H9 (cell line): ENCODE measurements at places on chromosomes 7 and 10.

- no peak for DNase-seq
These were observed 370.6 kb downstream of the PARD3 start for GRCh38 chr10:34444223-34445183.

DNA sequence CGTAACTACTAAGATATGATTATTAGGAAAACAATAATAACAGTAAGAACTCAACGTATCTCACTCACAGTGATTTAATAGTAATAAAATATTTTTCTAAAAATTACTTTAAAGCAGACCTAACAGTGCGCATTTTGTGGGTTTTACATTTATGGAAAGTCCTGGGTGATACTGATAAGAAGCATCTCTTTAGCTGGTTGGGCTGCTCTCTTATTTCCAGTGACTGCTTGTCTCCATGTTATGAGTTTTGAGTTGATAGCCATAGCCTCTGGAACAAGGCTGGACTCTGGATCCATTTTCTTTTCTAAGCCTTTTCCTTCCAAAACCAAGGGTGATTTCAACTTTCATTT, 29.5 kb upstream of the INHBA start:
- no peak for DNase-seq

- no peak for DNase-seq
These were observed 69.6 kb upstream of the ADO start for GRCh38 chr10:62734781-62735463.

- DNase-seq: no peak
These were observed 23.3 kb upstream of the PDGFA start for GRCh38 chr7:542713-543500.

- DNase-seq: no peak
These were observed 134.0 kb upstream of the SEMA3D start for GRCh38 chr7:85320699-85321476.

DNA sequence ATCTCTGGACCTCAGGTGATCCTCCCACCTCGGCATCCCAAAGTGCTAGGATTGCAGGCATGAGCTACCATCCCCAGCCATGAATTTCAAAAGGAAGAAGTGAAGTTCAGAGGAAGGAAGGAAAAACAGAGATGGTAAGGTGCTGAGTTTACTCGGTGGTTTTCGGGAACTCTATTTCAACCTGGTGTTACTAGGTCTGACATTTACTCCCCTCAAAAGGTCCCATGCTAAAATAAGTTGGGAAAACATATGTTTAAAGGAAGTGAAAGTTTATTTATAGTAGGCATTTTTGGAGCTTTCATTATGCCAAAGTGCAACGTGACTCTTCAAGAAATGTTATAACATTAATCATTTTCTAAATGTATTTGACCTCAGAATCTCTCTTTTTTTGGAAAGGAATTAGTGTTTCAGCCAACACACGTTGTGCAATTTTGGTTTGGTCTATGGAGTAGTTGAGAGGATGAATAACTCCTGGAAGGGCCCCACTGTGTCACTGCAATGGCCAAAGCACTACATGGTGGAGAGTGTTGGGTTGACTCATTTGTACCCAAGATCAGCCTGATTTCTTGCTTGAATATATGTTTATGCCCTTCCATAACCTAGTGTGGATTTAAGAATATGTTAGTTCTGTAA, 114.7 kb upstream of the FAM171A1 start:
- no peak for DNase-seq

DNA sequence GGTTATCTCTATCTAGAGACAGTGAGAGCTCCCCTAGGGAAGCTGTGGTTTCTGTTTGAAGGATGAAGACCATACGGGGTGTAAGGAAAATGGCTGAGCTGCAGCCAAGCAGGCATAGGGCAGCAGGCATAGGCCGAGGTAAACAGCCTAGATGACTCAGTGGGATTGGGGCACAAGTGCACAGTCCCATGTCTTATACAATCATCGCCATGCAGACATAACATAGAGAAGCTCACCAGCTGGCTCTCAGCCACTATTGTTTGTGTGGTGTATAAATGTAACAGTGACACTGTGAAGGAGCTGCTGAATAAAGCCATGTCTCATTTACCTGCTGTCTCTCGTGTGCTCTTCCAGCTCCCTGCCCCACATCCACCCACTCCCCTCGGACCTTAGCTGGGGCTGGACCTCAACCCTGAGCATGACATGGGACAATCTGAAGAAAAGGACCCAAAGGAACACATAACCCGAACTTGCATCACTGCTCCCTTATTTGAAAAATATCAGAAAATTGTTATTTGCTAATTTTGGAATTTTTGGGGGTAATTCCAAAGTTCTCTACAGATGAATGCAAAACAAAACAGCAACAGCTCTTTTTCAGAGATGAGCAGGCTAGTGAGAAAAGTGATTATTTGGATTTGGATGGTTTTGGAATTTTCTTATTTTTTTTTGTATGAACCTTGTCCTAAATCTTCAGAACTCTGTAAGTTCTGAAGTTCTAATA, 582.7 kb downstream of the REEP3 start:
- DNase-seq: no peak

DNA sequence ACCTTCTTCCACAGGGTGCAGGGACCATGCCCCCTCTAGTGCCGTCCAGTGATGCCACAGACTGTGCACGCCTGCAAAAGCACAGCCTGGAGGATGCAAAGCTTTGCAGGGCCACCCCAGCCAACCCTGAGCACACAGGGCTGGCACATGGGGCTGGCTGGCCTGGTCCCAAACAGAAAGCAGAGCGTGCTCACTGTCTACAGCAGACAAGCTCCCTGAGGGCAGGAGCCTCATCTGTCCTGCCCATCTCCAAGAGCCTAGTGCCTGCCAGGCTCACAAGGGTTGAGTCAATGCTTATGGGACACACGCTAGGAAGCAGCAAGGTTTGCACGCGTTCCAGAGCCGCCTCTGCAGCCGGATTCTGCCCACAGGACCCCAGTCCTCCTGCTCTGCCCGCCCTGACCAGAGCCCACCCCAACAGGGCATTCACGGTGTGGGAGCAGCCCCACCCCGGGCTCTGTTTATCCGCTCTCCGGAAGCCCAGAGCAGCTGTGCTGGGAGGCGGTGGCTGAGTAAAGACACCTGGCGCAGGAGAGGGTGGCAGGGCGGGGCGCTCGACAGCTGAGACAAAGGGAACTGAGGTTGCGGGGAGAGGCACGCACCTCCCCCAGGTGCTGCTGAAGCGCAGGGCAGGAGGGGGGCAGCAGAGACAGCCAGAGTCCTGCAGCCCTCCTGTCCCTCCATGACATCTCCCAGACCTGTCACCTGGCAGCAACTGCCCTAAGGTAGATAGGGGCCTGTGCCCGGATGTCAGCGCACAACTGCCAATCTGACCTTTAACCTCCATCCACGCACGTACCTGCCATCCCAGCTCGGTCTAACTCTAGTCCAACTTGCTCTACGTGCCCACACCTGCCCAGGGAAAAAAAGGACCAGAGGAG, 4.3 kb downstream of the KCNH2 start:
- peak; percentile 73 for DNase-seq

GRCh38 chr7:102310414-102310815, 23.7 kb downstream of the SH2B2 start:
- no peak for DNase-seq

DNA sequence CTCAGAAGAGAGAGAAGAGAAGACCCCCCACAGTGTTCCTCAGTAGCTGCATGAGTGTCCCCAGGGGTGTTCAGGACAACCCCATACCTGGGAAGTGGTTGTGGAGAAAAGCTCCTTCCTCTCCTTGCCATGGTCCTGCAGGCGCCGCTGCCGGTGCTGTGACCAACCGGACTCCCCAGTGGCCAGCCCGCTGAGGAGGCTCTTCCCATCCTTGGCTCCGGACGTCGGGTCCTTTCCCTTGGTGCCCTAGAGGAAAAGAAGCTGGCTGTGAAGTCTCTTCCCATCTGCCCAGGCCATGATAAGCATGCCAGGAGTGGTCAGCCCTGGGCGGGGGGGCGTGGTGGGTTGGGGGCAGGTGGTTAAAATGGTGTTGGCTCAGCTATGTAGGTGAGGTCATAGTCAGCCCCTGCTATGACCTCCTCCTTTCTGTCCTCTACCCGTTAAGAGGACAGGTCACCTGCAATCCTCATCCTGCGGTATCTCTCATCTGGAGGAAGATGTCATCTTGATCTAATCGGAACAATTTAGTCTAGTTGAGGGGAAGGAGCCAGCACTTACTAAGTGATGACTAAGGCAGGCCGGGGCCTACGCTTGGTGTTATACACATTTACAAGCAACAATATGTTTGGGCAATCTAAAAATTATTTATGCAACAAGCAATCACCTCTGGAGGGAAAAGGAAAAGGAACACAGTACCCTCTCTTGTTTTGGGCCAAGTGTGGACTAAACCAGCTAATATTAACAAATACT, 13.2 kb downstream of the WDR91 start:
- DNase-seq: no peak

- DNase-seq: no peak
These were observed 46.6 kb upstream of the MKX start for GRCh38 chr10:27792216-27792615.

DNA sequence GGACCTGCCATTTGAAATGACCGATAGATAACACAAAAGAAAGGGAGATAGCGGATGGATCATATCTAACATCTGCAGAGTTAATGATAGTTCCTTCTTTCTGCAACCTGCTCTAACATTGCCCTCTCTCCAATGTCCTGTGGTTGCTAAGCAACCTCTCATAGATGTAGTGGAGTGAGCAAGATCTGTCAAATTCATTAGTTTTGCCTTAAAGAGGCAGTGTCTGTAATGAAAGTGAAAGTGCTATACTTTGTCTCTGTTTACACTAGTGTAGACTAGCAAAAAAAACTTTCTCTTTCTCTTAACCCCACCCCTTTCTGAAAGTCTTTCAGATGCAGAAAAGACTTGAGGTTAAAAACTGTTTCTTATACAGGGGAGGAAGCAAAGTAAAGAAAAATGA, 1196.9 kb downstream of the SORCS3 start:
- no peak for DNase-seq

DNA sequence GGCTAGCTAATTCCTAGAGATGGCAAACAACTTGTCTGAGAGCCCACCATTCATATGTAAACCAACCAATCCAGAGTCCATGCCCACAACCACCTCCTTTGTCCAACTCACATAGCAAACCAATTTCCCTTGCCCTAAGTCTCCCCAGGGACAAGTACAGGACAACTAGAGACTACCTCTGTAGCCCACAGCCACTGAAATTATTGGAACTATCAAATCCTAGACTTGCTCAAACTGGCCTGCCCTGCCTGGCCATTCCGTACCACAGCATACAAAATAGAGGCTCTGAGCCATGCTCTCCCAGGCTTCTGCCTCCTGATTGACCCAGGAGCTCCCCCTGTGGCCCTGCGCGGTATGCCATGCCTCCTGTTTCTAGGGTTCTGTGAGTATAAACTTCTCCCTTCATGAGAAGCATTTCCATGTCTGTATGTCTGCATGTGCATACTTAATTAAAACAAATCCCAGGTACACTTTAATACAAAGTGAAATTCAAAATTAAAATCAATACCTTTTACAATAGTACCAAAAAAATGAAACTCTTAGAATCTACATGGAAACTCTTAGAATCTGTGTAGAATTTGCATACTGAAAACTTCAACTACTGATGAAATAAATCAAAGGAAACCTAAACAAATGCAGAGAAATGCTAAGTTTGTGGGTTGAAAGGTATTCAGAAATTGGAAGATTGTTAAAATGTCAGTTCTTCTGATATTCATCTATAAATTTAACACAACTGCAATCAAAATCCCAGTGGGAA, 4.0 kb upstream of the HECW1 start:
- peak; percentile 88 for DNase-seq

- no peak for DNase-seq
These were observed 68.8 kb downstream of the OSBPL3 start for GRCh38 chr7:24911213-24911603.

DNA sequence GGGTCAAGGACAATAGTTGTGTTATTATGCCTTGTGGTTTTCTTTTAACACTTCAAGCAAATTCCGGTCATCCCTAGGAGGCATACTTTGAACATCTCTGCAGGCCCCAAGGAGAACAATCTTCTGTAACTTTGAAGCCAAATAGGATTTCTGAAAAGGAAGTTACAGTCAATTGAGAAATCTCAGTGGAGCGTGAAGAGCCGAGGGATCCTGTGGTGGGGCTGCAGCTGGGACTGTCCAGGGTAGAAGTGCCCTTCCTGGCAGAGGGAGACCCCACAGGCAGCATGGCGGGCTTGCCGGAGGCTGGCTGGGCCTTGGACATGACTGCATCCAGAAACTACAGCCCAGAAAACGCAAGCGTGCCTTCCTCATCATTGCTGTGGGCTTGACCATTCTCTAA, 179.7 kb downstream of the PTPN20 start:
- DNase-seq: no peak

- peak; percentile 56 for DNase-seq
These were observed 875 bp upstream of the HECTD2 start for GRCh38 chr10:91409069-91409868.

- peak; percentile 46 for DNase-seq
These were observed 1377.4 kb downstream of the XPNPEP1 start for GRCh38 chr10:108545921-108546320.

DNA sequence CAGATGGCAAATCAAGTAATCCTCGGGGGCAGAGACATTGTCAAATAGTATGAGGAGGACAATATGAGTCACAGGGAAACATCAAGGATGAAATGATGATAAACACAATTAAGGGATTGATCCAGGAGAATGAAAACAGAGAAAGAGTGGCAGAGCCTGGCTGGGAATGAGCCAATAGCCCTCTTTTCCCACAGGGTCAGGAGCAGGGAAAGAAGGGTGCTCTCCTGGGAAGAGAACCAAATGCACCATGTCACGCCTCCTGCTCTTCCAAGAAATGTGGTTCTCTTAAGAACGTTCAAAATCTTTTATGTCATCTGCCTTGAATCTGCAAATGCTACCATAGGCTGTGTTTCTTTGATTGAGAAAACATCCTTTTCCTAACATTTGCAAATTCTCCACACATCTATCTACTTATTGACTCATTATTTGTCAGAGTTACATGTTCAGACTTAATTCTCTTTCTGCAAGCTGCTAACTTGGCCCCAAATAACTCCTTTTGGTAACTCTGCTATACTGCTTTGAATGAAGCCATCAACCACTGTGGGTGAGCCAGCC, 50.6 kb downstream of the HIPK2 start:
- DNase-seq: no peak

DNA sequence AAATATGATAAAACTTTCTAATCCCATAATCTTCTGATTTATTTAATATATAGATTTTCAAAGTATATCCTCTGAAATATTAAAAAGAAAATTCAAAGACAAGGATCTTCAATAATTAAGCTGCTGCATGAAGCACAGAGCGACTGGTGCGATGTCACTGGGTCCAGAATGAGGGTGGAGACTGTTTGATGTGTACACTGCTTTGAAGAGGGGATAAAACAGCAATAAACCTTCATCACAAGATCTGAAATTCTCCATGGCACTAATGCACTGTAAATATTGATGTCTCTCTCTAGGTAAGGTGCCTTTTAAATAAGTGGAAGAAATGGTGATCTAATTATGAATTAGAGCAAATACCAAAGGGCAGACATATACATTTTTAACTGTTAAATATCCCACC, 337.8 kb downstream of the PARD3 start:
- DNase-seq: no peak
